Smooth muscle cell of bladder (primary cell): ENCODE measurements at places on chromosomes 12 and 14. TPM values are rescaled to one million over a fixed set of nuclear protein-coding genes. Genes with fewer than 3 reads are reported as not detected.

SOCS4 gene
- 14.1 and 17.4 TPM in 2 replicates for total RNA-seq

SLC38A4 gene
- total RNA-seq: 1.1 and 4.2 TPM in 2 replicates

LYZ gene
- 0.09 TPM in 1 of 2 replicates, not detected in the other for total RNA-seq

IFNG-AS1 gene
- total RNA-seq: not detected in 2 replicates

MYO1H gene
- total RNA-seq: 0.14 TPM in 1 of 2 replicates, not detected in the other

PARP2 gene
- total RNA-seq: 4.3 and 5.6 TPM in 2 replicates

NTN4 gene
- total RNA-seq: 47.8 and 76.1 TPM in 2 replicates

KLRG1 gene
- 0.28 and 0.65 TPM in 2 replicates for total RNA-seq

MANSC1 gene
- total RNA-seq: 0.92 and 1.00 TPM in 2 replicates

KLRB1 gene
- total RNA-seq: under 0.01 TPM in 1 of 2 replicates, not detected in the other

DIO2 gene
- total RNA-seq: 2.4 and 14.1 TPM in 2 replicates
